ENCODE measurements at places on chromosomes 2 and 18.
A peak's percentile ranks its signal among the peaks of the same experiment; 100 is the strongest.

- no peak for DNase-seq
Measured at GRCh38 chr2:3492951-3493614, 26.2 kb downstream of the ADI1 start.

DNA sequence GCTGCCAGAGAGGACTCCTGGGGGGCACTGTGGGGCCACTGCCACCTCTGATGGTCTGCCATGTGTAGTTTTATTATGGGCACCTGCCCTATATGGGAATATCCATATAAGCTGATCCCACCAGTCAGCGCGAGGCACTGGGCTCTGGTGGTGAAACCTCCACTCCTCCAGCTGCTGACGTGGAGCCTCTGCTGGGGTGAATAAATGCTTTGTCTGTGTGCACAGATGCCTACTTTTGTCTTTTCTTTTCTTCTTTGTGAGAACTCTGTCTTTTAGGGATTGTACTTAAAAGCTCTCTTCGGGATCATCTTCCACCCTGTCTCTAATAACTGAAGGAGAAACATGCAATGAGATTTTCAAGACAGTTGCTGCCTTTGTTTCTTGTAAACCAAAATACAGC is 68.9 kb upstream of the NCK2 start:
- no peak for DNase-seq

DNA sequence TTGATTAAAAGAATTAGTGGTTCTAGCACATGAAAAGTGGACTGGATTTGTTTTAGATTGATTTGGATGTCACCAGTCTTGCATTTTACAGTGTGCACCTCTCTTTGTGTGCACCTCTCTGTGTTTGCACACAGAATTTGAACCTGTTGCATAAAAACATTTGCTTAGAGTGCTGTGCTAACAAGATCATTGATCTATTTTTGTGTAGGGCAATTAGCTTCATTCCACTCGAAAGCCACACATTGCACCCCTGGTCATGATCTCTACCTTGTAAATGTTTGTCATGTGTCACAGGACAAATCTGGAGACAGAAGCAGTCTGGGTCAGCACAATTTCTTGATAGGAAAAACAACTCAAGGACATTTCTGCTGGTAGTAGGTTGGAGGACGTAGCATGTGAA is 258.7 kb upstream of the LINC00305 start:
- DNase-seq, result no peak

DNA sequence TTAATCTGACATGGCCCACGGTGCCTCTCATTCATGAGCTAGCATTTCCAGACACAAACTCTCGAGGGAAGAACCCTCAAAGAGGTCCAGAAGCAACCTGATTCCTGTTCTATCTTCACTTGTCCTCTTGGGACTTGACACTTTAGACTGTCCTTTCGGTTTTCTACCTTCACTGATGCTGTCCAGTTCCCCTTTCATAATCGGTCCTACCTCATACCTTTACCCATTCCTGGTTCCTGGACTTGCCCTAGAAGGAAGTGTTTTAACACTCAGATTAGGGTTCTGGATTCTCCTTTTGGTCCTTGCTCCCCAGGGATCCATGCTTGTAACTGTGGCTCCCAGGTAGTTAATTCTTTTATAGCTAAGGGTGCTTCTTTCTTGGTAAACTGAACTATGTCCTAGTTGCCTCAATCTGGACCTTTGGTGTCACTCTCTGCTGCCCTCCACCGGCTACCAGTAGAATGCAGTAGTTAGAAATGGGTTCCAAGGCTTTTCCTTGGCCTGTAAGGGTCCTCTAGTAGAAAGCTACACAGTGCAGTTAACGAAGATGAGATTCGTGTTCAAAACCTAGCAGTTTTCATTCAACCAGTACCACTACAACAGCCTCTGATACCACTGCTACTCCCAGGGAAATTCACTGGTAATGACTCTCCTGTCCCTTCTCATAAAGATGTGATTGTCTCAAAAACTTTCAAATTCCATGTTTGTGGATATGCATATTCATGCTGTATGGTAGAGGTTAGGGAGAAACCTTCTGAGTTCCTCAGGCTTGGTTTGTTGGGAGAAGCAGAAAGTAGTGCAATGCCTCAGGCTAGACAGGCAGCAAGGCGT is 178.1 kb upstream of the CYP26B1 start:
- DNase-seq, result peak; percentile 38

DNA sequence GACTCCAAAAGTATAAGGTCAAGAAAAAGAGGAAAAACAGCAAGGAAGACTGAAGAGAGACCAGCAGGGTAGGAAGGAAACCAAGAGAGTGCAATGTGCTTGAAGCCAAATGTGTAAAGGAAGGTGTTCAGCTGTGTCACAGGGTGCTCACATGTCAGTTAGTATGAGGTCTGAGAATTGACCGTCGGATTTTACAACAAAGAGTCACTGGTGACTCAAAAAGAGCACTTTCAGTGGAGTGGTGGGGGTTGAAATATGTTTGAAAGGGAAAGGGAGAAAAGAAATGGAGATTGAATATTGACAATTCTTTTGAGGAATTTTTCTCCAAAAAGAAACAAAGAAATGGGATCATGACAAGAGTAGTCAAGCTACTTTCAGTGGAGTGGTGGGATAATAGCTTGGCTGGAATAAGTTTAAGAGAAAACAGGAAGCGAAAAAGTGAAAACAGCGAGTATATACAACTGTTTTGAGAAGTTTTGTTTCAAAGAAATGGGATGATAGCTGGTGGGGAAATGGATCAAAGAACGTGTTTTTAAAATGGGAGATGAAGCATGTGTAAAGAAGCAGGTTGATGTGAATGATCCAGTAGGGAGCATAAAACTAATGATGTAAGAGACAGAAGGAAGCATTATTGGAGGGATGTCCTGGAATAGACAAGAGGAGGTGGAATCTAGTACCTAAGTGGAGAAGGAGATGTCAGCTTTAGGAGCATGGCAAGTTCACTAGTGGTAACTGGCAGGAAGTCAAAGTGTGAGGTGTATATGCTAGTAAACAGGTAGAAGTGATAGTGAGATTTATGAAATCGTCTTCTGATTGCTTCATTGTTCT is 3.6 kb upstream of the TSPYL6 start:
- no peak for DNase-seq

- peak; percentile 51 for DNase-seq
Measured at GRCh38 chr2:100730290-100730868, 89.6 kb upstream of the NPAS2 start.

- DNase-seq, result no peak
Measured at GRCh38 chr18:75475228-75475627, 47.7 kb upstream of the SMIM21 start.

DNA sequence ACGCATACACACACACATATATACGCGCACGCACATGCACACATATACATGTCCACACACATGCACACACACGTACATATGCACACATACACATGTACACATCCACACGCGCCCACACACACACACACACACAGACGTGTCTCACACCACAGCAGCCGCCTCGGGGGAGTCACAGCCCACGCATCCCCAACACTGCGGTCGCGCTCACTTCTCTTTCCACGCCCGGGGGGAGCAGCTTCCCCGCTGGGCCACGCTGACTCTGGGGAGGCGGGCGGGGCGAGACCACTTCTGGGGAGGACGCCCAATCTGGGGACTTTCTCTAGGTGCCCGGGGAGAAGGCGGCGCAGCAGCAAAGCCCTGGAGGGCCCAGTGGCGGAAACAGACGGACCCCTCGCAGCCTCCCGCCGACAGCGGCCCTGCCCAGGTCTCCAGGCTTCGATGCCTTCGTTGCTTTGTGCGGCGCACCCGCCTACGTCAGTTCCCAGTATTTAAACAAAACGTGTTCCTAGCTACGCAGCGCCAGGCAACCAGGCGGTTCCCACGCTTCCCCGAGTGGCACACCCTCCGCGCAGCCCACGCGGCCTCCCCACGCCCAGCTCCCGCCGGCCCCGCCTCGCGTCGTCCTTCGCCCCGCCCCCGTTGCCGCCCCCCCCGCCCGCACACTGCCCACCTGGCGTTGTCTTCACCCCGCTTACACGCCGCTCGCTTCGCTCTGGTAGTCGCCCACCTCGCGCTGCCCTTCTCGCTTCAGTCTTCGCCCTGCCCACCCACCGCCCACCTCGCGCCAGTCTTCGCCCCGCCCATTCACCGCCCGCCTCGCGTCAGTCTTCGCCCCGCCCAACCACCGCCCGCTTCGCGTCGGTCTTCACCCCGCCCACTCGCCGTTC is 810 bp upstream of the RBFA start:
- DNase-seq, result no peak

DNA sequence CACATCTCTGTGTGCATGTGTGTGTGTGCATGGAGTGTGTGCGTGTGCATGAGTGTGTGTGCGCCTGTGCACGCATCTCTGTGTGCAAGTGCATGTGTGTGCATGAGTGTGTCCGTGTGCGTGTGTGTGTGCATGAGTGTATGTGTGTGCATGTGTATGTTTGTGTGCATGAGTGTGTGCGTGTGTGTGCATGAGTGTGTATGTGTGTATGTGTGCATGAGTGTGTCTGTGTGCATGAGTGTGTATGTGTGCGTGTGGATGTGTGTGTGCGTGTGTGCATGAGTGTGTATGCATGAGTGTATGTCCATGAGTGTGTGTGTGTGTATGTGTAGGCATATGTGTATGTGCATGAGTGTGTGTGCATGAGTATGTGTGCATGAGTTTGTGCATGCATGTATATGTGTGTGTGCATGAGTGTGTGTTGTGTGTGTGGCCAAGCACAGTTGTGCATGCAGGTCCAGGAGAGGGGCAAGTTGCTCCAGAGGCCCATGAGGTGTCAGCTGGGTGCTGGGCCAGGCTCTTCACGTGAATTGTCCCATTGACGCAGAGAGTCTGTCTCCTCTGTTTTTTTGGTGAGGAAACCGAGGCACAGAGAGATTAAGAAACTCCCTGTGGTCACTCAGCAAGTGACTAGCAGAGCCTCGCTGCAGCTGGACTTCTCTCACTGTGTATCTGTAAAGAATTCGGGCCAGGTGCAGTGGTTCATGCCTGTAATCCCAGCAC is 75.5 kb downstream of the ASB1 start:
- DNase-seq, result no peak

DNA sequence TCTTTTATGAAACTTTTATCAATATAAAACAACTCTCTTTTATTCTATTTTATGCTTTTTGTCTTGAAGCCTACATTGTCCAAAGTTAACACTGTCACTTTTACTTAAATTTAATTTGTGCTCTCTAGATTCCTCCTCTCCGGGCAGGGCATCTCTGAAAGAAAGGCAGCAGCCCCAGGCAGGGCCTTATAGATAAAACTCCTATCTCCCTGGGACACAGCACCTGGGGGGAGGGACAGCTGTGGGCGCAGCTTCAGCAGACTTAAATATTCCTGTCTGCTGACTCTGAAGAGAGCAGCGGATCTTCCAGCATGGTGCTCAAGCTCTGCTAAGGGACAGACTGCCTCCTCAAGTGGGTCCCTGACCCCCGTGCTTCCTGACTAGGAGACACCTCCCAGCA is 447.7 kb upstream of the FANCL start:
- DNase-seq, result peak; percentile 85

DNA sequence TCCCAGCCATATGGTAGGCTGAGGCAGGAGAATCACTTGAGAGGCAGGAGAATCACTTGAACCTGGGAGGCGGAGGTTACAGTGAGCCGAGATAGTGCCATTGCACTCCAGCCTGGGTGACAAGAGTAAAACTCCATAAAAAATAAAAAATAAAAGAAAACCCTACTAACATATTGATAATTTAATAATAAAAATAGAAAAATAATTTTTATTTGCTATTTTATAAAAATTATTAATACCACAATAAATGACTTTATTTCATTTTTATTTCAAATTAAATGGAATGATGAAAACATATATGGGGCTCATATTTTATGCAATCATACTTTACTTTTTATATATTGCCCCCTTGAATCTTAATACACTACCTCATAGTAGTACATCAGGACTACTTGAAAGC is 20.4 kb downstream of the TMEM182 start:
- no peak for DNase-seq

DNA sequence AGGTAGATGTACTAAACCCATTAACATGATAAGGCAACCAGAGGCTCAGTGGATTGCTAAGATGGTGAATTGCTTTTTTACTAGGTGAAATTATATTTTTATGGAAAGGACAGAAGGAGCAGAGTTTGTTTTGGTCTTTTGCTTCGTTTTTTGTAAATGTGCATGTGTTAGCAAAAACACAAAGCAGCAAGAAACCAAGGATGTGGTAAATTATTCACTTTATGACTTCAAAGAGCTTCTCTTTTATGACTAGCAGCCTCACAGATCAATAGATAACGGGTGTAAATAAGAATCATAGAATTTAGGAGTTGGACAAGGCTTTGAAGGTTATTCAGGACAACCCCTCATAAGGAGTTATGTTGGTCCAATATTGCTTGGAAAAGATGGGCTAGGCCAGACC is 615.0 kb downstream of the DPP10 start:
- no peak for DNase-seq

DNA sequence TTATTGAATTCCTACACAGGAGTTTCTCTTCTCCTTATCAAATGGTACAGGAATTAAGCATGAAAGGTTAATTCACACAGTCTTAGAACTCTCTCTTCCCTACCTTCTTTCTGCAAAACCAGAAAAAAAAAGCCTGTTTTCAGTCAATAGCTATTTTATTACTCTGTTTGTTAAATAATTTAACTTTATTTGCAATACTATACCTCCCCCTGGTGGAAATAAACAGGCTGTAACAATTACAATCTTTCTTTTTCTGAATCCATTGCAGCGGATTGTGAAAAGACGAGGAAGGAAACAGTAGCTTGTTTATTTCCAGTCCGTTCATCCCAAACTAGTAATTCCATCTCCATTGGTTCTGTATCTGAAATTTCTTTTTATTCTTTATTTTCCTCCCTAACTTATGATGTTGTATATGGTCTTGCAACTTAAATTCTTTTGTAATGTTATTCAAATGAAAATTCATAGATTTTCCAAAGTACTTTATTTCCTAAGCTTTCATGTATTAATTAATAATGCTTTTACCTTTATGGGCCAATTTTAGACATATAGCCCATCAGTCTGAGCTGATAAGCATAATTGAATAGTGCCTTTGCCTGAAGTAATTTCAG is 165.2 kb downstream of the SH3BP4 start:
- peak; percentile 64 for DNase-seq

DNA sequence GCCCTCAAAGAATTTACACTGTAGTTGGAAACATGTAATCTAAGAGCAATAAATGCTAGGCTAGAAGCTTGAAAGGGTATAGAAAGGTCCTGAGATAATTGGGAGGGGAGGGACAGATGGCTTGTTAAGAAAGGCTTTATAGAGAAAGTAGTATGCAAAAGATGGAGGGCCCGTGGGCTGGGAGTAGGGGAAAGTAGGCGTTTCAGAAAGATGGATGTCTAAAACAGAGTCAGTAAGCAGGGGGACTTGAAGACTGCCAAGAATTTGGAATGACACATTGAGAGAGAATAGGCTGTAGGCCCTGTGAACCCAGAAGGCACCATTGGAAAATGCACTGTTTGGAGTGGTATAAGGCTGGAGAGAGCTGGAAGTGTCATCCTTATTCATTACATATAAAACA is 822 bp downstream of the PSMG2 start:
- DNase-seq, result peak; percentile 61

- peak; percentile 72 for DNase-seq
Measured at GRCh38 chr2:190216829-190217228, 102.8 kb downstream of the HIBCH start.

Measured in hematopoietic multipotent progenitor cell treated with erythropoietin and hydrocortisone succinate and interleukin-3 and kit ligand, for 6 days (in vitro differentiated cells).